Glomerular endothelial cell (primary cell): ENCODE measurements at places on chromosomes 6 and 20.

- DNase-seq = no peak
These were observed 34.7 kb downstream of the TMEM242 start for GRCh38 chr6:157288575-157288974.

GRCh38 chr20:63941282-63942081, 14.7 kb downstream of the UCKL1 start:
- DNase-seq = no peak

- DNase-seq = no peak
These were observed 48.1 kb downstream of the CNKSR3 start for GRCh38 chr6:154462425-154462824.

DNA sequence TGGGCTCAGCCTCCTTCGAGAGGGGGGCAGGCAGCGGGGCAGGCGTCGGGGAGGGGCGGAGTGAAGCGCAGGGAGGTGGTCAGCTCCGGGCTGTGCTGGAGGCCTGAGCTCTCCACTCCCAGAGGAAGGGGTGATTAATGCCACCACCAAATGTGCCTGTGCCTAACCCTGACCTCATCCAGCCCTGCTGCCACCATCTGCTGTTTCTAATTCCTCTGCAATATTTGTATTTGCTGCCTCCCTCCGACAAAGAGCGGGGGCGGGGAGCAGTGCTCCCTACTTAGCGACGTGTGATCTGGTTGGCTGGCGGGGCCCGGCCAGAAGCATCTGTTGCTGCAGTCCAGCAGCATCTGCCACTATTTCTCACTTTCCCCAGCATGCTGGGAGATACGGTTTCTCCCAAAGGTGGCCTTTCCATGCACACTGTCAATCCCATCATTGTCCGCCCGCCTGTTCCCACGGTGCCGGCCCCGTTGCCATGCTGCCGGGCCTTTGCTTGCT, 47.0 kb downstream of the DLL1 start:
- DNase-seq = no peak

GRCh38 chr6:130020907-130021629, 2.7 kb downstream of the L3MBTL3 start:
- peak; percentile 85 for DNase-seq

GRCh38 chr6:169229615-169230321, 23.9 kb downstream of the THBS2 start:
- DNase-seq = no peak
